Stimulated activated CD4-positive, alpha-beta T cell treated with anti-CD3 and anti-CD28 coated beads, Interleukin-1b, Interleukin-23, amount 100 ng/mL, for 1 hour (primary cell): ENCODE measurements at places on chromosomes 7 and 10.

DNA sequence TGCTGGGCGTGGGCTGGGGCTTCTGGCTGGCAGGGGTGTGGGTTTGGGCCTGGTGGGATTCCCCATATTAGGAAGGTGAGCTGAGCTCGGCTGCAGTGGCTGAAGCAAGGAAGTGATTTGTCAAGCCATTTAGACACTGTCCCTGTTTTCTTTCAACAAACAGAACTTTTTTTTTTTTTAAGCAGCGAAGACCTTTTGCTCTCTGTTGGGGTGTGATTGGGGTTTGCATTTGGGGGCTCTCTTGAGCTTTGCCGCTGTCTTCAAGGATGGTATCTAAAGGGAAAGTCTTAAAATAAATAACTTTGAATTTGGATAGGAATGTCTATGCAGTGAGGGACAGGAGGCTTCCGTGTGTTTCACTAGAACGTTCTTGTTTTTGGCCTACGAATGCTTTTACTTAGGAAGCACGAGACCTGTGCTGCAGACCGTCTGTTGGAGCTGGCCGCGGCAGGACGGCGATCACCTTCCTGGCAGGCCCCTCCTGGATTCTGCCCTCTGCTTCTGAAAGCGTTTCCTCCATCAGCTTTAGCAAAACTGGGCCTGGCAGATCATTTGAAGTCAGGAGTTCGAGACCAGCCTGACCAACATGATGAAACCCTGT, 43.9 kb downstream of the FOXK1 start:
- DNase-seq: no peak

DNA sequence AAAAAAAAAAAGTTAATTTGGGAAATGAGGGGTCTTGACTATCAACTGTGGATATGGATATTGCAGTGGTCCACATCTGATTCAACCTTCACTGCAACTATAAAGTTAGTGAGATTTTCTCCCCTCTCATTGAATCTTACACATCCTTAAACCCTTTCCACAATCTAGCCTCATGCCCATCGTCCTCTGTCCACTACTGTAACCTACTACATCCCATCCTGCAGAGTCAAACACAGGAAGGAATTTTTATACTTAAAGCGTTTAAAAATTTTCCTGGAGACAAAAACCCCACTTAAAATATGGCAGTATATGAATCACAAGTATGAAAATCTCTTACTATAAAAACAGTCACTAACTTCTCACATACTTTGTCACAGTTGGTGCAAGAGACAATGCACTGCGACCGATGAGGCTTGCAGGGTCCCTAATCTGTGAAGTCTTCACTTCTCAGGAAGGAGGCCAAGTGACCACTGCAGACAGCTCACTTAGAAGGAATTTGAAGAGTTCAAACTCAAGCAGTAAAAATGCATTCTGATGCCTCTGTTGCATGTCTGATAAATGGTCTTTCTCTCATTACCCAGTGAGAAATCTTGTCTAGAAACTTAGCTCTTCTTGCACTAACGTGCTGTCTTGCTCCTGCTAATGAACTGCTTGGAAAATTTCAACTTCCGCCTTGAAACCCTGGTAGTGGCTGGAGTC, 50.3 kb upstream of the ST8SIA6 start:
- DNase-seq: no peak

DNA sequence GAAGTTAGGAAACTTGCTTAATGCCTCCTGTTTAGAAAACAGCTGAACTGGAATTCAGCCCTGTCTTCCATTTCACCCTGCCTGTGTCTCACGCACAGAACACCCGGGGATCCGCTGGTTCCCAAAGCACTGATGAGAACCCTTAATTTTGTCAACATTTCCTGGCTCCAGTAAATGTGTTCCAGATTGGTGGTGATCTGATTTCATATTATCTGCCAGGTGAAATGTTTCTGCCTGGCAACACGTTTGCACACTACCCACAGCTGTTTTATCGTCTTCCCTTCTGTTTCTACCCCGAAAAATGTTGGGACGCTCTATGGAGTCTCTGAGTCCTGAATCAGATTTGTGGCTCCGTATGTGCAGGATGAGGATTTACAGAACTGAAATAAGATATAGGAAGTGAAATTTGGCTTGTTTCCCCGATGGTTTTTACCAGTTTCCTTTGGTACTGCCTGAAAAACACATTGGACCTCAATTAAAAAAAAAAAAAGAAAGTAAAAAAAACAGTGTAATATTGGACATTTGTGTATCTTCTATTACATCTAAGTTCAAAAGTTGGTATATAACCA, 29.0 kb downstream of the MRC1 start:
- no peak for DNase-seq

- no peak for DNase-seq
Measured at GRCh38 chr7:152231089-152231488, 204.7 kb downstream of the KMT2C start.

DNA sequence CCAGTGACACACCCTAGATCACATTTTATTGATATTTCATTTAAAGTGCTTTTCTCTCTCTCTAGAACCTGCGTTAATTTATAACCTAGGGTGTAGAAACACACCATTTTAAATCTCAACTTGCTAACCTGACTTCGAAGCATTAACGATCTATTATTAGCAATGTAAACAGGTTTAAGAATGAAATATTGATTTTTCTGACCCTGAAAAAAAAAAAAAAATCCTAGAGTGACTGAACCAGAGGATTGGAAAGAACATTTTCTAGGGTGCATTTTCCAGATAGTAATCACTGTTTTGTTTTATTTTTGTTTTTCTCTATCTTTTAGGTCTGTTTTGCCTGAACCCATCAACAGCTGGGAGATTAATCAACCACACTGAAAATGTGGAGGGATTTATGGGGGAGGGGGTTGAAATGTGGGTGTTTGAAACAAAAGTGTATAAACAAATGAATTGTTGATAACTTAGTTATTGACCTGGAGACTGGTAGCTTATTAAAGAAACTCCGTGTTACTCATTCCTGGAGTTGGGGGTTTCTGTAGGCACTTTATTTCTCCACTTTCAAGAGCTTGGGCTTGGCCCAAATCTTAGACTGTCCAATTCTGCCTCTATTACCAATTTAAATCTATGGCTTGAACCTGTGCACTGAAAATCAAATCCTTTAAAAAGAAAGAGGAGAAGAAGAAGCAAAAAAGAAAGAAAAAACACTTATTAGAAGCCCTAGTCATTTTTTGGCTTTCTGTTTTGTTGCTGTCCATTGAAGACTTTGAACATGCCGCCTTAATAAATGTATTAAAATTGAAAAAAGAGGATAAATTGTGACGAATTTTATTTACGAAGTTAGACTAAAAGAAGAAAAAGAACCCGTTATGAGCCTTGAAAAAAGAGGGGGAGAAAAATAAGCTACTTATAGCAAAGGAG, 2.8 kb downstream of the HOXA2 start:
- DNase-seq: no peak

DNA sequence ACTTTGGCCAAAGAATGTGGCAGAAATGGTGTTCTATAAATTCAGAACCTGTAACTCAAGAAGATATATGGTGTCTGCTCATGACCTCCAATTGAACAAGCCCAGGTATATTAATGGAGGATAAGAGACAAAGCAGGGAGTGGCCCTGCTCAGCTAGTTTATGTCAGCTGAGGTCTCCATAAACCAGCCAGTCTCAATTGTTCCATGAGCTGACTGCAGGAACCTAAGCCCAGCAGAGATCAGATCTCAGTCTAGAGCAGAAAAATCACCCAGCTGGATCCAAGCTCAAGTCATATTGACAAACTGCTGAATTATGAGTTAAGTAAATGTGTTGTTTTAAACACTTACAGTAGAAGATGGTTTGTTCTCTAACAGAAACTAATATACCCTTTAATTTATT, 105.5 kb upstream of the SGCE start:
- DNase-seq: no peak

DNA sequence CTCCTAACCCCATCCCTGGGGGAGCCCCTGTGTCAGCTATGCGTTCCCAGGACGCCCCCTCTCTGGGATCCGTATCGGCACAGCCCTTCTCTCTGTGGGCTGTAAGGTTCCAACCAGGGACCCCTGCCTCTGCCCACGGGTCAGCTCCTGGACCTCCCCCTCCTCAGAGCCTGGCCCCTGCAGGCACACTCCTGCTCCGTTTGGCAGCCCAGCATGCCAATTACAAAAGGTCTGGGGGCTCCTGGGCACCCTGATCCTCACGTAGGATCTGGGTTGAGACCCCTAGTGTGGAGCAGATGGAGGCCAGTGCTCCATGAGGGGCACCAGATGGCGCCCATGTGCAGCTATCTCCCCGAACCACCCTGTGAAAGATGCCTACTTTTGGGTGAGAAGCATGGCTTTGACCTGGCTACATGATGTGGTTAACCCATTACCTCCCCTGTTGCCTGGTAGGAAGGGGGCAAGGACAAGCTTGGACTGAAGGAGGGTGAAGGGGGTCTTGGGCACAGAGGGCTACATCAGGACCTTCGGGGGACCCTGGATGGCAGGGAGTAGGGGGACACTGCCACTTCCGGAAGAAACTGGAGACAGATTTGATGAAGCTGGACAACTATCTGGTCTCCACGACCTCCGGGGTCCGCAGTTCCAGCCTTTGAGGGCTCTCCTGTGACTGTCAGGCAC, 9.0 kb downstream of the TACR2 start:
- no peak for DNase-seq

- no peak for DNase-seq
Measured at GRCh38 chr7:37945336-37945735, 24.9 kb downstream of the EPDR1 start.
